ENCODE measurements at places on chromosomes 6 and 20.

GRCh38 chr6:35048031-35048613 lies 93.0 kb downstream of the TCP11 start:
- DNase-seq = no peak

DNA sequence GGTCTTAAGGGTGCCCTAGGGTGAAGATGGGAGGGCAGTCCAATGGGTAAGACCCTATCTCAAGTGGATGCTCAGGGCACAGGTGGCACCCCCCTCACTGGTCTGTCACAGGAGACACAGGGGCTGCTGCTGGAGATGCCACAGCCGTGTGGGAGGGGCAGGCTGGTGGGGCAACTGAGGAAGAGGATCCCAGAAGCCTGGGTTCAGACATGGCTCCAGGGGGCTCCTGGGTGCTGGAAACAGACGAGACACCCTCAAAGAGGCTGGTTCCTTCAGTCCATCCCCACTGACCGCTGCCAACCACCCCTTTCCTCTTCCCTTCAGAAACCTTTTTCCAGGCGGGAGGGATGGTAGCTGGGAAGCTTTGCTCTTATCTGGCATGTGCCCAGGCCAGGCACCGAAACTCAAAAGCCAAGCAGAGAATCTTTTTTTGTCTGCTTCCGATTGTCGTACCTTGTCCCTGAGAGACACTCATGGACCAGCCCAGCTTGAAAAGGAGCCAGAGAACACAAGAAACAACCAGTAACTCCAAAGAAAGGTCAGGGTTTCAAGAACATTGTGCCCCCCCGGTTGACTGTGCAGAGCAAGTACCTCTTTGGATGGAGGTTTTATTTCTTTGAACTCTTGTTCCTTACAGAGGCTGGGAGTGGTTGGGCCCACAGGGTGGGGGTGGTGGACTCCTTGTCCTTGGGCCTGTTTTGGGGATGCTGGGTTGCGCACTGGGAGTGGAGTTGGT lies 28.5 kb upstream of the EMILIN3 start:
- DNase-seq = no peak

DNA sequence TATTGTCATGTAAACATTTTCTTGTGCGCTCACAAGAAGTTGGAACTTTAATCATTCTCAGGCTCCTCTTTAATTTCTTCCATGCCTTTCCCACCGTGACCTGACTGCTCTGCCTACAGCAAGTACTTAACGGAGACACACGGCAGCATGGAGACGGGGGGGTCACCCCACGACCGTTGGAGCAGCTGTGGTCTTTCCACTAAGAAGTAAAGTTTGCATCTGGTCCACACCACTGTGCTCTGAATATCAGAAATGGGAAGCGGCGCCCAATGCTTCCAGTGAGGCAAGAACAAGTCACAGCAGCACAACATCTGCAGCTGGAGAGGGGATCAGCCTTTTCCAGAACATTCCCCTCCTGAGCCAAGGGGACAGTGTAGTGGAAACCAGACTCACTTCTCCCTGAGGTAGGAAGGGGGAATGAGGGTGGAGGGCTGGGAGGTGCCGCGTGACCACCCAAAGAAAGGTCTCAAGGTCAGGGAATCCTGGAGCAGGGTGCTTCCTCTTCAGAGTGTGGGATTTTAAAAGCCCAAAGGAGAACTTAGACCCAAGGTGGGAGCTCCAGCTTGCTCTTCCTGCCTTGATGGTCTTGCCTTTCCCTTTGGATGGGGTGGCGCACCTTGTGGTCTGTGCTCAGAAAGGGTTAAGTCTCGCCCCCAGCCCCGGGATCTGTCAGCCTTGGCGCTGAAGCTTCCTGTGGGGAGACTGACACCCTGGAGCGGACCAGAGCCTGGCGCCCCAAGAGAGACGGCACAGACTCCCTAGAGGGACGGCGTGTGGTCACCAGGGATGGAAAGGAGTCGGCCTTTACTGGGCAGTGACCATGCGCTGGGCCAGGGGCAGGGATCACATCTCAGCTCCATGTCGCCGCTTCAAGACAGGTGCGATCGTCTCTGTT lies 25.6 kb upstream of the SMOC2 start:
- DNase-seq = no peak

DNA sequence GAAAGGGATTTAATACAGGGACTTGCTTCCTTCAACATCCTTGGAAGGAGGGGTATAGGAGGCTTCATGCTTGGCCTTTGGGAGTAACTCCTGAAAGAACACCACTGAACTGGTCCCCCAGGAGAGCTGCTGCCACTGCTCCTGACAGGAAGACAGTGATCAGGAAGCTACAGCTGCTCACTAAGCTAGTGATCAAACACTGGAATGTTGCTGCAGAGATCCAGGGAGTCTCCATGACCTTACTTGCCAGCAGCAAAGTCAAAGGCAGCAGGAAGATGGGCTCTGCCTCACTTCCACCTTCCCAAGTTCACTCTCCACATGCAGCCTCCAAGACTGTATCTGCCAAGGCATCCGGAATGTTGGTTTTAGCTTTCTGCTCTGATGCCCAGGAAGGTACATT lies 31.8 kb downstream of the PIM1 start:
- DNase-seq = no peak

GRCh38 chr6:42120895-42121865 lies 21.2 kb downstream of the C6orf132 start:
- no peak for DNase-seq

GRCh38 chr6:6925391-6926164 lies 182.2 kb upstream of the RREB1 start:
- DNase-seq = no peak

GRCh38 chr6:16450821-16451220 lies 212.4 kb downstream of the GMPR start:
- DNase-seq = no peak

Data from activated CD4-positive, alpha-beta memory T cell treated with anti-CD3 and anti-CD28 coated beads, Interleukin-2, amount 10 ng/mL, durations not matched to agents 7 days and 5 days (primary cell).